ENCODE measurements at places on chromosomes 2 and 18. TPM values are rescaled to one million over a fixed set of nuclear protein-coding genes. Genes with fewer than 3 reads are reported as not detected.
A peak's percentile ranks its signal among the peaks of the same experiment; 100 is the strongest.

- DNase-seq = no peak
Measured at GRCh38 chr2:208880171-208880570, 473.6 kb downstream of the PTH2R start.

The OSBPL6 gene
- total RNA-seq = 7.2 TPM

- DNase-seq = no peak
Measured at GRCh38 chr18:73843455-73843854, 304.2 kb downstream of the FBXO15 start.

DNA sequence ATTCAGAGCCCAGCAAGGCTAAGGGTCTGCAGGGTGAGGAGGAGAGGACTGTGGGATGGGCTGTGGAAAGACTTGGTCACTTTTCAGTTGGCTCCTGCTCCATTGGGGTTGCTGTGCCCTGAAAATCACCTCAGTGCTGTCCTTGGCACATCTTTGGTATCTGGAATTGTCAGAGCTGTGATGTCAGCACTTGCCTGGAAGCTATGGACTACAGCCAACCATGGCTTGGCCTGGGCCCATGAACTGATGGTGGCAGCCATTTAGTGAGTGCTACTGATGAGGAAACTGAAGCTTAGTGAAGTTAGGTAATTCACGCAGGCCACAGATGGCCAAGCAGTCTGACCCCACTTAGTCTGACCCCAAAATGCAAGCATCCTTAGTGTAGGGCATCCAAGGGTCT, 121.8 kb upstream of the SERPINE2 start:
- DNase-seq = peak; percentile 91

- DNase-seq = no peak
Measured at GRCh38 chr2:176166272-176166671, 9.2 kb downstream of the HOXD3 start.

GRCh38 chr2:186281726-186282125, 204.3 kb upstream of the ZC3H15 start:
- no peak for DNase-seq

The SDC1 gene
- 0.09 TPM for total RNA-seq

The PRKD3 gene
- 17.4 TPM for total RNA-seq

- DNase-seq = no peak
Measured at GRCh38 chr2:167544602-167545001, 656.3 kb downstream of the XIRP2 start.
